ENCODE measurements at places on chromosomes 1 and 21.

DNA sequence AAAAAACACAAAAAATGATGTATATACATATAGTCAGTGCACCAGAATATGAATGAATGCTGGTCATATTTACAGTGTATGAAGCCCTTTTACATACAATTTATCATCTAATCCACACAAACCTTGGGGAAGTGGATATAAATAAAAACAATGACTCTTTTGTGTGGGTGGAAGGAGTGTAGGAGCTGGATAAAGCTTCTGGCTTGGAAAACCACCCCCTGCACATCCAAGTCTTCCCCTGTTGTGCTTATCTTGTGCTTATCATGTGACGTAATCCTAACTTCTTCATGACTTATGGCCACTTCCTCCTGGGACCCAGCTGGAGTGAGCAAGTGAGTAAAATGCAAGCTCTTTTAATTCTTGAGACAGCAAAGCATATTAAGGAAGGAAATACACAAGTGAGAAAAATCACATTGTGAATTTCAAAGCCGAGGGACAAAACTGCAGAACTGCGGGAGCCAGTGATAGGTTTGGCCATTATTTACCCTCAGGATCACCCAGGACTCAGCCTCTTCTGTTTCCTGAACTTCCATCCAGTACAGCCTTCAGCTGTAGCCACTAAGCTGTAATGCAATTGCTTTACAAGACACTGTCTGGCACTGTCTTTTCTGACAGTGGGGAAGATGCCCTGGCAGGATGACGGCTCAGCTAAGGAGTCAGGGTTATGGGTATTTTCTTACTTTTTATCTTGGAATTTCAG is 104.0 kb upstream of the PPM1J start:
- peak; percentile 94 for DNase-seq

- no peak for DNase-seq
Measured at GRCh38 chr1:96962751-96963211, 241.2 kb downstream of the PTBP2 start.

DNA sequence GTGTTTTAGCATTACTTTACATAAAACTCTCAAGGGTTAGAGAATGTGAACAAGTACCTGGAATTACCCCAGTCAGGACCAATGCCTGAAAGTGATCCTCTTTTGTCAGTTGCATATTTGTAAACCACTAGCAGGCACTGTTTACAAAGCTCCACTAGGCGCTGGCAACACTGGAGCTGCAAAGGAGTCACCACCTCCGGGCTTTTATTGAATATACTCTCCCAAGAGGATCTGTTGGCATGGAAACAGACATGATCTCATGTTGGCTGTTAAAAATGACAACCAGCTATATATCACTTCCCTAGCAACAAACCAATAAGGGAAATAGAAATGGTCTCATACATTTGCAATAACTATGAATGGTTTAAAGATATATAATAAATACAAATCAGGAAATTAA is 116.0 kb downstream of the TTLL7 start:
- peak; percentile 23 for DNase-seq

DNA sequence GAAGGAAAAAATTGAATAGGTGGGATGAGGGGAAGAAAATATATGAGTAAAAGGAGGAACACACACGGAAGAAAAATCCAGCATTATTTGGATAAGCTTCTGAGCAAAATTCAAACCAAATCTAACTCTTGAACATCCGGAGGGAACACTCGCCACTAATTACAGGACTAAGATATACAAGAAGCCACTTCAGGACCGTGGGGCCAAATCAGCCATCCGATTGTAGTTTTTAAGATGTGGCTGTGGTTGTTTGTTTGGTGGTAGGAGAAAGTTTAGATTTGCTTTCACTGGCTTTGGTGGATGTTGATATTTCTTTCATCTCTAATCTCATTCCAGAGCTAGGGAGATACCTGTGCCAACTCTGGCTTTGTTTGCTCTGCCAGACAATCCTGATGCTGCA is 43.7 kb upstream of the ADAMTS1 start:
- no peak for DNase-seq

DNA sequence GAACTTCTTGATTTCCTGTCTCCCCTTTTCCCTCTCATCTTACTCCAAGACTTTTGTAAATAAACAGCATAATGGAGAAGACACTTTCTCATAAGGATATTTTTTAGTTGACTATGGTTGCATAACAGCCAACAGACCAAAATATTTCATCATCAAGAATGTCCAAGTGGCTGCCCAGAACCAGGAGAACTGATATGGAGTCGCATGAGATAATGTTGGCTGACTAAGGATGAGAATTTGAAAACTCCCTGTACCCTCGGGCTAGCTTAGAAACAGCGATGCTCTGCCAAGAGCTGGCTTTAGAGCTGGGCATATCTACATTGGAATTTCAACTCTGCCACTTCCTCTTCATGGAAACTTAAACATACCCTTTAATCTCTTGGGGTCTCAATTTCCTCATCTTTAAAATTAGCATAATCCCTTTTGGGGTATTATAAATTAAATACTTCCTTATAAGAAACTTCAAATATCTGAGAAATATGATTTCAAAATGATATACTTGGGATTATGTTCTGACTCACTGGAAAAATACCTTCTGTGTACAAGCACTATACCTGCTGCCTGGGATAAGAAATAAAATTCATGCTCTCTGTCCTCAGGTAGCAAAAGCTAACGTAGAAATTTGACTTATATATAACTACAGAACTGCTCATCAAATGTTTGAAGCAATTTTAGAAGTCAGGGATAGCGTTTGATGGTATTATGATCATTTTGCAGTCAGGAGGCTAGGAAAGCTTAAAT is 777.3 kb downstream of the LTN1 start:
- DNase-seq: peak; percentile 97

GRCh38 chr1:220818421-220819173 is 31.9 kb downstream of the MTARC1 start:
- no peak for DNase-seq

DNA sequence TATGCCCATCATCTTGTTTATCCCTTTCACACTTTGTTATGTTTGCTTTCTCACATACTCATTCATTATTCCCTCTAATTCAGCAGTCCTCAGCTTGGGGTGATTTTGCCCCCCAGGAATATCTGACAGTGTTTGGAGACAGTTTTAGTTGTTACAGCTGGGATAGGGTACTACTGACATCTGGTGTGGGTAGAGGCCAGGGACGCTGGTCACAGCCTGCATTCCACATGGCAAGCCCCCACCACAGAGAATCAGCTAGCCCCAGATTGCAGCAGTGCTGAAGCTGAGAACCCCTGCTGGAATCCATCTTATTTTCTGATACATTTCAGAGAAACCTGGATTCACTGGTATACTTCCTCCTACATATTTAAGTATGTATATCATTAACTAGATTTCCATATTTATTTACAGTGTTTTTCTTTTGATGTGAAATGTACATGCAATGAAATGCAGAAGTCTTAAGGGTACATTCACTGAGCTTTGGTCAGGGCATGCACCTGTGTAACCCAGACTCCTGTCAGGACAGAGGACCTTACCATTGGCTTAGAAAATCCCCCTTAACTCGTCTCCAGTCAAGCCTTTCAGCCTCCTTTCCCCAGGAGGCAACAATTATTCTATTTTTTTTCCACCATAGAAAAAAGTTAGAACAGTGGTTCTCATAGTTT is 68.3 kb downstream of the KIF26B start:
- no peak for DNase-seq

GRCh38 chr1:180954005-180954800 is 41.5 kb downstream of the KIAA1614 start:
- DNase-seq: no peak

DNA sequence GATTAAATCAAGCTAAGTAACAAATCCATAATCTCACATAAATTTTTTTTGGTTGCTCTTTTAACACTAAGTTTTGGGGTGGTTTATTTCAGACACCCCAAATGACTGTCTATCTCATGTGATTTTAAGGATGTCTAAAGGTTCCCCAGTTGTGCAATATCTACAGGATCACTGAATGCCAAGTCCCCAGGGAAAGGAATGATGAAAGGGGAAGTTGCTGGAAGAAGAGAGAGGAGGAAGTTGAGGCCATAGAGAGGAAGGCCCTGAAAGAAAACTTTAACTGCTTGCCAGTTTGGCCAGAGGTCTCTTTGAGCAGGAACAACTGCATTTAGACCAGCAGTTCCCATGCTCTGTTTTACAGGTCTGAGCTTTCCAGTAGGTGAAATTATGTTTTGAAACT is 27.5 kb upstream of the SLC19A2 start:
- no peak for DNase-seq

DNA sequence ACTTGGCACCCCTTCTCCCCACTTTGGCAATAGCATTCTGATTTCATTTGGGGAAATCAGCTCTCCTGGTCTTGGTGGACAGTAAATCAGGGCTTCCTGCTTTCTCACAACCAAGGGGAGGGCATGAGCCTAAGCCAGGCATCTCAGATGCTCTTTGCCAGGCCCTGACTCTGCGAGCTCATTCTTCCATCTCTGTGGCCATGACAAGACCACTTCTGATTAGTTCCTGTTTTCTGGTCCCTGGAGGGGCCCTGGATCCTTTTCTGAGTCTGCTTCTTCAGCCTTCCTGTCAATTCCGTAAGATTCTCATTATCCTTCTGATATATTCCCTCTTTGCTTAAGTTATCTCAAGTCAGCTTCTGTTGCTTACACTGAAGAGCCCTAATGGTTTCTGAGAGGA is 210.4 kb downstream of the HIVEP3 start:
- no peak for DNase-seq
